ENCODE measurements at places on chromosomes 7 and 10.

- DNase-seq, result no peak
Observed at GRCh38 chr7:152967958-152968357, 208.4 kb downstream of the ACTR3B start.

- DNase-seq, result no peak
Observed at GRCh38 chr7:91286432-91286831, 22.2 kb downstream of the FZD1 start.

DNA sequence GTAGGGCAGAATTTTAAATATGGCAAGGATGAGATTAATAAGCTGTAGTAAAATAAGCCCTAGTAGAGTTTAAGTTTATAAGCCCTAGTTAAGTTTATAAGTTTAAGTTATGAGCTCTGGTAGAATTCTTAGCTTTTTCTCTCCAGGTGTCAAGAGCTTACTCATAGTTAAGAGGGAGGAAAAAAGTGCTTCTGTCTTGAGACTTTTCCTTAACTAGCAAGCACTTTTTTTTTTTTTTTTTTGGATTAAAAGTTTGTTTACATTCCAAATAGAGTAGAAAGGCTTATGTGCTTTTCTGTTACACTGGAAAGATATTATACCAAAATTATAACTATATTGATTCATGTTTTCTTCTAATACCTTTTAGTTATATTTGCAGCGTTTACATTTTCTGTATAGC is 25.5 kb upstream of the MPP7 start:
- no peak for DNase-seq

- no peak for DNase-seq
Observed at GRCh38 chr7:12091231-12091630, 119.9 kb upstream of the TMEM106B start.

- no peak for DNase-seq
Observed at GRCh38 chr10:90674928-90675327, 182.9 kb downstream of the HTR7 start.

GRCh38 chr10:14665304-14665703 is 109.4 kb downstream of the FAM107B start:
- no peak for DNase-seq

DNA sequence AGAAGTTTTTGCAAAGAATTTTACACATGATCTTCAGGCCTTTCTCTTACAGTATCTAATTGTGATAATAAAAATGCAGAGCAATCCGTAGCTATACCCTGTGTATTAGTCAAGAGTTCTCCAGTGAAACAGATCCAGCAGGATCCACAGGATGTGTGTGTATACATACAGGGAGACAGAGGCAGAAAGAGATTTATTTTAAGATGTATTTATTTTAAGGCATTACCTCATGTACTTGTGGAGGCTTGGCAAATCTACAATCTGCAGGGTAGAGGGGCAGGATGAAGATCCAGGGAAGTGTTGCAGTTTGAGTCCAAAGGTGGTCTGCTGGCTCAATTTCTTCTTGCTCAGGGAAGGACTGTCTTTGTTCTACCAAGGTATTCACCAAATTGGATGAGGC is 41.7 kb downstream of the ARHGAP12 start:
- DNase-seq, result no peak

DNA sequence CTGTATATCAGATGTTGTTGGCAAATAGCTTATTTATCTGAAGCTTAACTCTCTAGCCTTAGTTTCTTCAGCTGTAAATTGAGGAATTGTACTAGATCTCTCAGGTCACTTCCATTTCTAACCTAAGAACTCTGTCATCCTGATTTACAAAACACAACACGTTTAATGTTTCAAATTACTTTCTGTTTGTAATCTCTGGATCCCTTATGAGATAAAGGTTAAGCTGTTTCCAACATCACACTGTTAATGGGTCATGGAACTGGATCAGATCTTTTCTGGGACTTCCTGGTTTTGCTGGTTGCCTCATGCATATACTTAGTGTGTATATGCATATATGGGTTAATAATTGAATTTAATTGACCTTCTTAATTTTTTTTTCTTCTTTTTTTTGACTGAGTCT is 9.9 kb downstream of the SAMD8 start:
- DNase-seq, result no peak

DNA sequence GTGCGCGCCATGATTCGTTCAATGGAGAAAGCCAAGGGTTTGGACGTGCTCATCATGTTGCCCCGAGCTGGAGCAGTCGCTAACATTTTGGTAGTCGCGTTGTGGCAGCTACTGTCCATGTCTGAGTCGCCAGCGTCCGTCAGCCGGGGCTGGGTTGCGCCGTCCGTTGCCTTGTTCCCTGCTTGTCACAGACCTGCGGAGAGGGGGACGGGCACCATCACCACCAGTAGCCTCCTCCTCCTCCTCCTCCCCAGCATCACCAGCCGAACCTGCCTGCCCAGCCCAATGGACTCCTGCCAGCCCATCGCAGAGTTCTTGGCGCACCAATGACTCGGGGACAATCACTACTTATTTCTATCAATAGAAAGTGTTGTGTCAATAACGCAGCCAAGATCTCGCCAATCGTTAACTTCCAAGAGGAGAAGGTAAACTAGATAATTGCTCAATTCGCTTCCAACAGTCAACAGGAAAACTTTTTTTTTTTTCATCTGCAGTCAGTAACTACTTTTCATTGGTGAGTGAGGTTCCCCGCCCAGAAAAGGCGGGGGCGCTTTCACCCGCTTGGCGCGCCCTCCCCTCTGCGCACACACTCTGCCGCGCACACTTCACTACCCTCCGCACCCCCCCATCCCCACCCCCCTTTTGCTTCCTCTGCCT is at the start of gene FEZF1:
Gene FEZF1, minus strand, starts transcription at position 432 of the 657 bp plus-strand sequence. Its CDS starts 313 bp downstream, at position 119.
- DNase-seq, result no peak

- peak; percentile 41 for DNase-seq
Observed at GRCh38 chr10:11715815-11716494, 26.2 kb upstream of the ECHDC3 start.

- DNase-seq, result no peak
Observed at GRCh38 chr7:115748123-115748738, 282.3 kb downstream of the TFEC start.

DNA sequence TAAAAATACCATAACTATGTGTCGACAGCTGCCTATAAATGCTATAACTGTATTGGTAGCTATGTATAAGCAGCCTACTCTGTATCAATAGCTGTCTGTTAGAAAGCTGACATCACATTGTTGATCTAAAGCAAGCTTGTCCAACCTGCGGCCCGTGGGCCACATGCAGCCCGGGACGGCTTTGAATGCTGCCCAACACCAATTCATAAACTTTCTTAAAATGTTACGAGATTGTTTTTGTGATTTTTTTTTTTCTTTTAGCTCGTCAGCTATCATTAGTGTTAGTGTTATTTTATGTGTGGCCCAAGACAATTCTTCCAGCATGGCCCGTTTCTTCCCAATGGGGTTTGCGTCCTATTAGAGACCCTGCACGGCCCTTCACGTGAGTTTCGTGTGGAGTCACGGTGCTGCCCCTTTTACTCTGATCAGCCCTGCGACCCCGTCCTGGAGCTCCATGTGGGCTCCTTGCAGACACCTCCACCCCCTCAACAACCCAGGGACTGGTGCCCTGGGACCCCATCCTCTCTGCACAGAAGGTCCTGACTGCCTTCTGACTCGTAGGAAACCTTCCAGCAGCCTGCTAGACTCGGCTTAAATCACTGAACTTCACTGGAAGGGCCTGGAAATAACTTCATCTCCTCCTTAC is 4.5 kb upstream of the PRKAR1B start:
- DNase-seq, result no peak

DNA sequence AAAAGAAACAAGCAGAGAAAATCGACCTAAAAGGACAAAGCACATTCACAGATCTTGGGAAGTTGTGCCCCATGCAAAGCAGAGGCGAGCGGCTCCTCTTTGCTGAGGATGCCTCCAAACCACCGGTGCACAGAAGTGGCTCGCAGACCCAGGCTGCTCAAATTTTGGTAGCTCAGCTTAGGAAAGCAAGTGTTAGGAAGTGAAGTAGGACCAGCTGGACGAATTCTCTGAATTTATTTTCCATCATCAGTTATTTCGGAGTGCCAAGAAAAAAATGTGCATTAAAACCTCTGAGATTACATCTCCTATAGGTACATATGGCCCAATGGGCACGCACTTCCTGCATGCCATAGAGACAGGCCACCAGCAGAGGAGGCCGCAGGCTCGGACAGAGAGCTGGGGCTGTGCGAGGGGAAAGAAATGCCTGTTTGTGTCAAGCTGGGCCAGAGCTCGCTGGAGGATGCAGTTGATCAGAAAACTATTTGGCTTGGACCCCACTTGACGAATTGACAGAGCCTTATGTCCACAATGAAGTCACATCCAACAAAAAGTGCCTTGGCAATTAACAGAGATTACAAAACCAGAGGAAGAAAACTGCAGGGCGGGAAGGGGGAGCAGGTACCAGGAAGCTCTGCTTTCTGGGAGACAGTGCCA is 122.3 kb upstream of the LYZL2 start:
- peak; percentile 77 for DNase-seq

- peak; percentile 61 for DNase-seq
Observed at GRCh38 chr7:50393547-50394252, 56.5 kb downstream of the FIGNL1 start.

- no peak for DNase-seq
Observed at GRCh38 chr7:130400120-130400572, 19.9 kb downstream of the CPA1 start.

DNA sequence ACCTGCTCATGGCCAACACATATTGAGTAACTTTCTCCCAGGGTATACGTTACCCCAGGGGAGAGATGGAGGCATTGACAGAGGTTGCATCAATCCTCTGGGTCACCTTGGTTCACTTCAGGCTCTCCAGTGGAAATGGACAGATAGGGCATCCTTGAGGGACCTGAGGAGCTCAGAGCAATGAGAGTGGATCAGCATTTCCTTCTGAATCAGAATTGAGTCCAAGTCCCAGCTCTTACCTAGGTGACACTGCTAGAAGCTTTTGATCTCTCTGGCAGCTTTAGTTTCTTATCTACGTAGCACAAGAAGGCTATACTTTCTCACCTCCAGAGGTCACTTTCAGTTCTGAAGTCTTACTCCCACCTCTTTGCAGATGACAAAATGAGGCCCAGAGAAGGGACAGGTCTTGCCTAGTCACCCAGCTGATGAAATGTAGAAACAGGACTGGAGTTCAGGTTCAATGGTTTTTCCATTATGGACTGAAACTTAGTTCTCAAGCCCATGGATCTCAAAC is 35.2 kb downstream of the PANK1 start:
- DNase-seq, result no peak

DNA sequence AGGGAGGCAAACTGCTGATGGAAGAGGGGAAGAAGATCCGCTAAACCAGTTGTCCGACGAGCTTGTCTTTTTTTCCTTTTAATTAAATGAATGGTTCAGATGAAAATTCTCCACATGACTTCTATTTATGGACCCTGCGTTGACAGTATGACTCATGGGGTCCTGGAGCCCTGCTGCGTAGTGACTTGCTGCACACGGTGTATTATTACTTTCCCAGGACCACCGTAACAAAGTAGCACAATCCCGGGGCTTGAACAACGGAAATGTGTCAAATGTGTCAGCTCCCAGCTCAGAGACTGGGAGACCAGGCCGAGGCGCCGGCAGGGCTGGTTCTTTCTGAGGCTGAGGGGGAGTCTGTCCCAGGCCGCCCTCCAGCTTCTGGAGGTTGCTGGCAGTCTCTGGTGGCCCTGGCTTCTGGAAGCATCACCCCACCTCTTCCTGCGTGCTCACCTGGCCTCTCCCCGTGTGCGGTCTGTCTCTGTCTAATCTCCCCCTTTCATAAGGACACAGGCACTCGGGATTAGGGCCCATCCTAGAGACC is 33.8 kb upstream of the MNX1 start:
- DNase-seq, result no peak

- DNase-seq, result no peak
Observed at GRCh38 chr7:144531181-144531580, 127.7 kb upstream of the NOBOX start.

DNA sequence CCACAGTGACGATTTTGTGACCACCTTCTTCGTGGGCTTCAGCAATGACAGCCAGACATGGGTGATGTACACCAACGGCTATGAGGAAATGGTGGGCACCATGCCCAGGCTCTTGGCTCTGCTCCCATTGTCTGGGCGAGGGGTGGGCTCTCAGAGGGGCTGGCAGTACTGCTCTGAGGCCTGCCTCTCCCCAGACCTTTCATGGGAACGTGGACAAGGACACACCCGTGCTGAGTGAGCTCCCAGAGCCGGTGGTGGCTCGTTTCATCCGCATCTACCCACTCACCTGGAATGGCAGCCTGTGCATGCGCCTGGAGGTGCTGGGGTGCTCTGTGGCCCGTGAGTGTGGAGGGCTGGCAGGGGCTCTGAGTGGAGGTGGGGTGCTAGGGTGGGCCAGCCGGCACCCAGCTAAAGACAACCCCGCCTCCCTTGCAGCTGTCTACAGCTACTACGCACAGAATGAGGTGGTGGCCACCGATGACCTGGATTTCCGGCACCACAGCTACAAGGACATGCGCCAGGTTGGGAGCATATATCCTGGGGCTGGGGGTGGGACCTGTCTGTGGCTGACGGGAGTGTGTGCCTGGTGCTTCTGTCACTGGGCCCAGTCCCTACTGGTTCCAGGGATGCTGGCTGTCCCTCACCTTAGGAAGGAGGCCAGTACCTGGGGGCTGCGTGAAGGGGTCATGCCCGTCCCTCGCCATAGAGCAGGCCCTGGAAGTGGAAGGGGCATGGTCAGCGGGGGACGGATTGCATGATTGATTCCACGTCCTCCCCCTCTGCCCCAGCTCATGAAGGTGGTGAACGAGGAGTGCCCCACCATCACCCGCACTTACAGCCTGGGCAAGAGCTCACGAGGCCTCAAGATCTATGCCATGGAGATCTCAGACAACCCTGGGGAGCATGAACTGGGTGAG is 6.8 kb downstream of the AEBP1 start:
- no peak for DNase-seq

- no peak for DNase-seq
Observed at GRCh38 chr7:317643-318405, 27.9 kb downstream of the FOXL3 start.

- no peak for DNase-seq
Observed at GRCh38 chr10:62917475-62918238, 101.5 kb upstream of the EGR2 start.

- DNase-seq, result peak; percentile 69
Observed at GRCh38 chr7:24812305-24812945, 55.2 kb upstream of the GSDME start.

- no peak for DNase-seq
Observed at GRCh38 chr10:10044922-10045764, 972.5 kb upstream of the CELF2 start.

DNA sequence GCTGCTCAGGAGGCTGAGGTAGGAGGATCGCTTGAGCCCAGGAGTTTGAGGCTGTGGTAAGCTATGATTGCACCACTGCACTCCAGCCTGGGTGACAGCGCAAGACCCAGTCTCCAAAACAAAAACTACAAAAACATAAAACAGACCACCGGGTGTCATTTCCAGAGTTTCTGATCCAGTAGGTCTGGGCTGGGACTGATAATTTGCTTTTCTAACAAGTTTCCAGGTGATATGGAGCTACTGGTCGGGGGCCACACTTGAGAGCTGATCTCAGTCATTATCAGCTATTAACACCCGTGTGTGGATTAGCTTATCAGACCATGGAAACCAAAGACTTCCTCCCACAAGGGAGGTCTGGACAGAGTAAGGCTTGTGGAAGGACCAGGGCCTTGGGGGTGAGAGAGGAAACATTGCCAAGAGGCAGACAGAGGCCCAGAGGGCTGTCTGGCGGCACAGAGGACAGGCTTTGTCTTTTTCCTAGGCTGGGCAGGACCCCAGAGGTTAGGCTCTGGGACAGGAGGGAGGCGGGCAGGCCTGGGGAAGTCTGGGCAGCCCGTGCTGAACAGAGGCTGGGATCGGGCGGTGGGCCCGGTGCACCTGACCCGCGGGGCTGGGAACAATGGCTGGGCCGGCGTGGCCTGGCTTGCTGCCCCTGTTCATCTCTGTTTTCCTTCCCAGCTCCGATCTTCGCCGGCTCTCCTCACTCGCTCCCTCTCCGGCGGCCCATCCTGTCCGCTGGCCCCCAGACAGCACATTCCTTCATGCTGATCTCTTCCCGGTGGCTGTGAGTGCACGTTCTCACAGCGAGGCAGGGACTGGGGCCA is 25.2 kb downstream of the TMEM270 start:
- DNase-seq, result peak; percentile 66

Data from liver (tissue), 10 donors.